Activated gamma-delta T cell (primary cell): ENCODE measurements at places on chromosomes 12 and 14.

GRCh38 chr12:6171409-6172015, 28.7 kb upstream of the CD9 start:
- DNase-seq, result no peak

DNA sequence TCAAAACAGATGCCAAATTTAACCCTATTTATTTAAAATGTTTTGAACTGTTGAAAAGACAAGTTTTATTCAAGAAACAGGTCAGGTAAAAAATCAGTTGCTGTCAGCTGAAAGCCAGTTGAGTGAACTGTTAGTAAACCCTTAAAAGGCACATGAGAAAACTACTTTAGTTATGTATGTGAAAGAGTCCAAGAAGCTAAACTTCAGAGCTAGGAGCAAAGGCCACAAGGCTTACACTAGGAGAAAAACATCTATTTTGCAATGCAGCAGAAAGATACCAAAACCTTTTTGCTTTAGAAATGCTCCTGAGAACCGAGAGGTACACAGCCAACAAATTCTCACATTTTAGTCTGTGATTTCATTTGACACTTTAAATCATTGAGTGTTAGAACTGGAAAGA, 375.2 kb downstream of the FSCB start:
- no peak for DNase-seq

- DNase-seq, result no peak
Observed at GRCh38 chr14:92589213-92589852, 75.8 kb downstream of the RIN3 start.

- DNase-seq, result no peak
Observed at GRCh38 chr14:97164021-97164420, 366.8 kb downstream of the VRK1 start.

- DNase-seq, result no peak
Observed at GRCh38 chr14:57508756-57509155, 15.1 kb upstream of the CCDC198 start.

DNA sequence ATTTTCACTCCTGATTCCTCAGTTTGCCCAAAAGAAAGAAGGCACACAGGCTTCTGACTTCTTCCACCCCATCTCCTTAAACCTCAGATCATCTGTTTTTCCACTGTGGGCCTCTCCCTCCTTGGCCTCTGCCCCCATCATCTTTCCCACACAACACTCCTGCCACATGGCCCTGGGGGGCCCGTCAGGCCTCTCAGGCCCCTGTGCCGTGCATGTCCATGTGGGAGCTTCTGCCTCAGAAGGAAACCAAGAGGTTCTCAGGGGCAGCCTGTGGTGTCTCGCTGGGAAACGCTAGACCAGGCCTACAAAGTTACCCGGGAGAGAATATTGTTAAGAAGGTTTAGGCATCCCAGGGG, 8.0 kb downstream of the KLHL33 start:
- DNase-seq, result no peak

GRCh38 chr12:50614167-50614759, 109.5 kb downstream of the DIP2B start:
- no peak for DNase-seq

DNA sequence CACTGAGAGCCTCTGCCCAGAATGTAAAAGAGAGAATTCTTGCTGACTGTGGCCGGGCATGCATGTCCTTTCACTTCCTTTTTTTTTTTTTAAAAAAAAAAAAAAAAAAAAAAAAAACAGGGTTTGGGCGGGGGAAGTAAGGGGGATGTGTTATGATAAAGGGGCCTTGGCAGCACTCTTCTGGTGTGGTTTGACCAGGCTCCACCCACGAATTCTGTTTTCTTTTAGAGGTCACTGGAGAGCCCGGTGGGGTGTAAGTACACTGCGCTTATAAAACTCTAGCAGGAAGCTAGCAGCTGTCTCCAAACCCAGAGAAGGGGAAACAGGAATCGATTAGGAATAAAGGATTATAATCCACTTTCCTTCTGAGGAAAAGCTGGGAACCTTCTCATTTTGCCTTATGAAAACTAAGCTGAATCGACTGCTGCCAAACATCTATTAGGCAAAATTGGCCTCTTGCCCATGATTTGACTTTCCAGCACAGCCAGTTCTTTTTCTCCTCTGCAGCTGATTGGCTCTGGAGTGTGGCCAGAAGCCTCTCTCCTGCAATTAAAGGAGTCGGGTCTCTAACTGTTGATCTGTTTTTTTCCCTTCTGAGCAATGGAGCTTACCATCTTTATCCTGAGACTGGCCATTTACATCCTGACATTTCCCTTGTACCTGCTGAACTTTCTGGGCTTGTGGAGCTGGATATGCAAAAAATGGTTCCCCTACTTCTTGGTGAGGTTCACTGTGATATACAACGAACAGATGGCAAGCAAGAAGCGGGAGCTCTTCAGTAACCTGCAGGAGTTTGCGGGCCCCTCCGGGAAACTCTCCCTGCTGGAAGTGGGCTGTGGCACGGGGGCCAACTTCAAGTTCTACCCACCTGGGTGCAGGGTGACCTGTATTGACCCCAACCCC, 27.7 kb upstream of the HIGD1C start:
- DNase-seq, result no peak

GRCh38 chr14:33774723-33775470, 176.0 kb downstream of the EGLN3 start:
- DNase-seq, result no peak

GRCh38 chr14:69351385-69351784, 46.7 kb downstream of the ERH start:
- DNase-seq, result no peak

DNA sequence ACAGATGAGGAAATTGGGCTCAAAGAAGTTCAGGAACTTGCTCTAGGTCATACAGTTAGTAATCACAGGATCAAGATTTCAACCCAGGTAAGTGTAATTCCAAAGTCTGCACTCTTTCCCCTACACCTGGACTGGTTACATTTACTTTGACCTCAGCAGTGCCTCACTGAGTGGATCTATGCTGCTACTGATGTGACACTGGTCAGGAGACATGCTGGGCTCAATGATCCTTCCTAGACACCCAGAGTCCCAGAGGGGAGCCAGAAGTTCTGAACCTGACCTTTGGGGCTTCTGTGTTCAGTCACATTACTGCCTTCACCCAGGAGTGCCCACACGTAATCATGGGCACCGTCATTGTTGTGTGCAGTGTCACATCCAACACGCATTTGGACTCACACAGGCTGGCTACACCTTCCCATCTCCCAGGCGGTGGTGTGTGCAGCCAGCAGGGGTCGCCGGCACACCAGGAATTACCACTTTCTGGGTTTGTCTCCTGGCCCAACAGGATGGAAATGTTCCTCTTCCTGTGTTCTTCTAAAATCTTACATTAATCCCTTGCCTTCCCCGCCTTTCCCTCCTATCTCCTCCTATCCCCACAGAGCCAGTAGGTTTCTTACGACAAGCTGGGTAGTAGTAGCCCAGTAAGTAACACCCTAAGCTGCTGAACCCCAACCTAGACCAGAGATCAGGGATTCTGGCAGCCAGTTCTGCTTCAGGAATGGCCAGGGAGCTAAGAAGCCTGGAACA, 25.6 kb downstream of the CALCOCO1 start:
- peak; percentile 36 for DNase-seq

DNA sequence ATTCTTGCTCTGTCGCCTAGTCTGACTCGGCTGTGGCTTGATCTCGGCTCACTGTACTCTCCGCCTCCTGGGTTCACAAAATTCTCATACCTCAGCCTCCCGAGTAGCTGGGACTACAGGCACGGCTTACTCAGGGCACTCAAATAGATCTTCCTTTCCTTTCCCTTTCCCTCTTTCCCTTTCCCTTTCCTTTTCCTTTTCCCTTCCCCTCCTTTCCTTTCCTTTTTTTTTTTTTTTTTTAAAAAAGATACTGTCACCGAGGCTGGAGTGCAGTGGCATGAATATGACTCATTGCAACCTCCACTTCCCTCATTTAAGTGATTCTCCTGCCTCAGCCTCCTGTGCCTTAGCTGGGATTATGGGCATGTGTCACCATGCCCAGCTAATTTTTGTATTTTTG, 86.0 kb downstream of the AEBP2 start:
- DNase-seq, result no peak

- DNase-seq, result no peak
Observed at GRCh38 chr12:11555743-11556625, 93.5 kb upstream of the ETV6 start.

GRCh38 chr14:50333014-50333509, 20.9 kb downstream of the DMAC2L start:
- DNase-seq, result no peak

DNA sequence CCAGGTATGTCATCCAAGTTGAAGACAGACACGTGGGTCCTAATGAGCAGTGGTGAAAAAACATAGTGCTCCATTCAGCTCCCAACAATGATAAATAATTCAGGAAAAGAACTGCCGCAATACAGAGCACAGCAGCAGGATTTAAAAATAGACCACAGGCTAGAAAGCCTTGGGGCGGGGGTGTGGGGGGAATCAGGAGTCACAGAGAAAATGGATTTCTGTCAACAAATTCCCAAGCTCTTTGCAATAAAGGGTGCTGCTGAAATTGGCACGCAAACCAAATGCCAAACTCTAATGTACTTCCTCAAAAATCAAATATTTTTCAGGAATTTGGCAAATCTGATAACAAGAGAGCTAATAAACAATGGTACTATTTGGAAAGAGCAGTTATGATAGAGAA, 58.6 kb downstream of the R3HDM2 start:
- no peak for DNase-seq

DNA sequence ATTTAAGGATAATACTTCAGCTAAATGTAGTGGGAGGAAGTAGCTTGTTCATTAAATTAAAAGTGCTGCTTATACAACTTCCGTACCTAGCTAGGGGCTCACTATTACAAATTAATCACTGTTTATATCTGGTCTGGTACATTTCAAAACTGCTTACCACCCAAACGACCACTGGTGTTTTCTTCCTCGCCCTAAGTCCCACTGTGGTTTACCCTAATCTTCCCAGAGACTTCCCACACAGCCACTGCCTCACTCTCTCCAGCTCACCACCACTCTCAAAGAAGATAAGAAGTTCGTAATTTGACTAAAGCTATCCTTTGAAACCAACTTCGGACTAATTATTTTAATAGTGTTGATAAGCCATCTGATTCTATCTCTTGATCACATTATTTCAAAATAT, 62.6 kb downstream of the PLXNC1 start:
- no peak for DNase-seq

DNA sequence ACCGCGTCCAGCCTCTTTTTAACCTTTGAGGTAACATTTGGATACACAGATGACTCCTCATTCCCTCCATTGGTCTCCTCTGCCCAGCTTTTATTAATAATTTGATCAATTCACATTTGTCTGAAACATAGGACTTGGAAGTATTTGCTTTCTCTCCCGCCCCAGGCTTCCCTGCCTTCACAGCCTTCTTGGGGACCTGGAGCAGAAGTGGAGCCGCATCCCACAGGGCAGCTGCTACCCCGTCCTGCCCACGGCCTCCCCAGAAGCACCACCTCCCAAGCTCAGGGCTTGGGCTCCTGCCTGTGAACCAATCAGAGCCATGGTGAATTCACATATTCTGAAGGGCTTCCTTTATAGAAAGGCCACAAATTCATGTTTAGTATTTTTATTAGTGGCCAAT, 97.6 kb downstream of the PIWIL1 start:
- no peak for DNase-seq

DNA sequence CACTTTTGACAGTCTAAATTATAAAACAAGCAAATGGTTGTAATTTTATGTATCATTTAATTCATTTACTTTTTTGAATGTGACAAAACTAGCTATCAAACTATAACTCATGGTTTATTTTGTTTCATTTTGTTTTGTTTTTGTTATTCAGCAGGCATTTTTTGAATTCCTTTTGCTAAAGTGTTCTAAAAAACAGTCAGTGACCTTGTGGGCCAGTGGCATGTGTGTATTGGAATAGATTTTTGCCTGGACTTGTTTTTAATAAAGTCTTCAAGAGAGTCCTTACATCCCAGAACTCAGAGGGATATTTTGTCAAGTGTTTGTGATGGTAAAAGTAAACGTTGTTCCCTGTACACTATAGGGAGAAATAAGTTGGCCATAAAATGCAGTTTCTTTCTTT, 369.7 kb upstream of the SYT1 start:
- no peak for DNase-seq

DNA sequence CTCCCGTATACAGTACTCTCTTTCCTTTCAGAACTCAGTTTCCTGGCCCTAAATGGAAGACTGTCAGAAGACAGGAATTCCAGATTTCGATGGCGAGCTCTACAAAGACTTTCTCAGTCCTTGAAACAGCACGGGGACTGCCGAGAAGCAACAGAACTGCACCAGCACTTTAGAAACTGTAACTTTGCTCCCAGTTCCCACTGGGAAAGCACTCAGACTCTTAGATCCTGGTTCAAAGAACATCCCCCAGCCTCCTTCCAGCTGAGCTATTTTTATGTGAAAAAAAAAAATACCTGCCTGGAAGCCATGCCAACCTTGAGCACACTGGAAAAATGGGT, 1.8 kb downstream of the PXN start:
- DNase-seq, result no peak

DNA sequence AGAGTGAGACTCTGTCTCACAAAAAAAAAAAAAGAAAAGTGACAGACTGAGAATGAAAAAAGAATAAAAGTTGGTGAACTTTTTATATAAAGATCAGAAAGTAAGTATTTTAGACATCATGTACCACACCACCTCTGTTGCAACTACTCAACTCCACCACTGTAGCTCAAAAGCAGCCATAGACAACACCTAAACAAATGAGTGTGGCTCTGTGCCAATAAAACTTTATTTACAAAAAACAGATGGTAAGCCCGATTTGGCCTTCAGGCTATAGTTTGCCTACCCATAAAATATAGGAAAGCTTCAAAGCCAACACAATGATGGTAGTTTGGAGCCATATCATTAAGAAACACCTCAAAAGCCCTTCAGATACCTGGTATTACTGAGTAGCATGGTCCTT, 154.5 kb upstream of the FOXN3 start:
- no peak for DNase-seq

- no peak for DNase-seq
Observed at GRCh38 chr14:51020024-51020710, 74.7 kb downstream of the TRIM9 start.

- DNase-seq, result no peak
Observed at GRCh38 chr14:72254937-72255472, 322.8 kb downstream of the RGS6 start.

- no peak for DNase-seq
Observed at GRCh38 chr14:94332063-94332583, 9.0 kb upstream of the SERPINA6 start.

GRCh38 chr12:59833408-59833807, 237.6 kb downstream of the SLC16A7 start:
- no peak for DNase-seq
